Left forelimb (tissue), 1 donor: ENCODE measurements at places on chromosomes 7 and 10.
A peak's percentile ranks its signal among the peaks of the same experiment; 100 is the strongest.

- DNase-seq = peak; percentile 34
These were observed 153.5 kb downstream of the ZNF248 start for GRCh38 chr10:37703833-37704382.

GRCh38 chr10:90635111-90635765 lies 222.6 kb downstream of the HTR7 start:
- DNase-seq = no peak

DNA sequence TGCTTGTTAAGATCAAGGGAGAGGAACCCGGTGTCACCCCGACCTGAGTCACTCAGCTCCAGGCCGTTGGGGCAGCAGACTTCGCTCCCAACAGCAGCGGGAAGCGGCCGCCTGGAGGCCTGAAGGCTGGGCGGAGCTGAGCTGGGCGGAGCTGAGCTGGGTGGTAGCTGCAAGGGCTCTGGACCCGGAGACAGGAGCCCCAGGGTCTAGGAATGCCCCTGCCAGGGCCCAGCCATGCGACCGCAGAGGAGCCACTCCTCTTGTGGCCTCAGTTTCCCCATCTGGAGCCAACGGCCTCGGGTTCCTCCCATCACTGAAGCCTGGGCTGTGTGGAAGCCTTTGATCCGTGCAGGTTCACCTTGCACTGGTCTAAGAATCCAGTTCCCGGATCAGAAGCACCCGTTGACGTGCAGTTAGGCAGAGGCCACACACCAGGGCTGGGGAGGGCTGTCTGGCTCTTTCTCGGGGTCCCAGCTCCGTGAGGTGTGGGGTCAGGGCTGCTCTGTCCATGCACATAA lies 21.9 kb upstream of the DPYSL4 start:
- no peak for DNase-seq

DNA sequence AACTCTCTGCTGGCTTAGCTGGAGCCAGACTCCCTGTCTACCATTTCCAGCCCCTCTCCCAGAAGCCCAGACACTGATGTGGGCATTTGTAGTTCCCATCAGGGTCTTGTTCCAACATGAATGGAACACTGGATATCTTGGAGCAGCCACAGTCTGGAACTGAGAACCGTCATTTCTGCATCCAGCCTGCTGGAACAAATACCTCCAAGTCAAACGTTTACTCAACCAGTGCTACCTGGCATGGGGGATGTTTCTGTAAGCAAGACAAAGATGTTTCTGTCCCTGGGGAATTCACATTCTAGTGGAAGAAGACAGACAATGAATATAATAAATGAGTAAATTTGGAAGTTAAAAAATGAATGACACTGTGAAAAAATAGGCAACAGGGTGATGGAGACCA lies 70.8 kb upstream of the ZNF438 start:
- DNase-seq = no peak

- peak; percentile 84 for DNase-seq
These were observed 232.5 kb downstream of the SKIDA1 start for GRCh38 chr10:21292763-21293517.

GRCh38 chr10:36492590-36493515 lies 632.5 kb upstream of the ANKRD30A start:
- DNase-seq = no peak

DNA sequence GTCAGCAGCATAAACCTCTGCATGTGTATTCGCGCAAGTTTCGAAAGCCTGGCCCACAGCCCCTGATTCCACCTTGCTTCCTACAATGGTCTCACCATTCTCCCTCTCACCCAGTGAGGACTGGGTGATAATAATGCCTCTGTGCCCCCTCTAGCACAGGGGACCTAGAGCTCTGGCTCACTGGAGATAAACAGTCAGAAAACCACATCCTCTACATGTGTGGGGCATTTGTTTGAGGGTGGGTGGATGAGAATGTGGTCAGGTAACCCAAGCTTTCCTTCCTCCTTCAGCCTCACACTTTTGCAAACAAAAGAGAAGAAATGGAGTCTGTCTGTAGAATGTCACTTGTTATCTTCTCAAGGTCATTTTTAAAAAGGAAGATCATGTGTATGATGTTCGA lies 373.5 kb downstream of the KCNMA1 start:
- DNase-seq = no peak

- DNase-seq = no peak
These were observed 135.0 kb downstream of the ADAM22 start for GRCh38 chr7:88069093-88069492.

- DNase-seq = no peak
These were observed 374.2 kb upstream of the SEMA3A start for GRCh38 chr7:84568781-84569180.

DNA sequence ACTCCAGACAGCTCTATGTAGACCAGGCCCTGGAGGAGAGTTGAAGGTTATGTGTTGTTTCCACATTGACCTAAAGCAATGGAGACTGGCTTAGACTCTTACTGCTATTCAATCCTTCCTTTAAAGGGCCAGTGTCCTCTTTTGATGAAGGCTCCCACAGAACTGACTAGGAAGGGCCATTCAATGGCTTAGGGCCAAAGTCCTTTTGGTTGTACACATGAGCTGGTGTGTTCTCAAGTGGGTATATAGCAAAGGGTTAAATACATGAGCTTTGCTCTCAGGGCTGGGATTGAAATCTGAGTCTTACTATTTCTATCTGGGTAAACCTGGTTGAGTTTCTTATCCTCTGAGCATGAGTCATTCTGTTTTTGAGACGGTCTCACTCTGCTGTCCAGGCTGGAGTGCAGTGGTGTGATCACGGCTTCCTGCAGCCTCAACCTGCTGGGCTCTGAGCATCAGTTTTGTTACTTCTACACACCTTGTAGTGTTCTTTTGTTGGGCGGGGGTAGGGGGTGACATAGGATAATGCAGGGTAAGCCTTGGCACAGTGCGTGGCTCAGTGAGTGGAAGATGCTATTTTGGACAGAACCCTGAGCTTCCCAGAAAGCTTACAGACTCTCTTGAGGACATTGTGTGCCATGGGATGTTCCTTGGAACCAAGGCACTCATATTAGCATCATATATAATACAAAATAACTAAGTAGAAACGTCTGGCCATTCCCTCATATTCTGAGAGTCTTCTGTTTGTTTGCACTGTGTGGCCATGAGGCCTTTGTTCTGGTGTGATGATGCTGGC lies 90.1 kb downstream of the ABCC2 start:
- DNase-seq = no peak

DNA sequence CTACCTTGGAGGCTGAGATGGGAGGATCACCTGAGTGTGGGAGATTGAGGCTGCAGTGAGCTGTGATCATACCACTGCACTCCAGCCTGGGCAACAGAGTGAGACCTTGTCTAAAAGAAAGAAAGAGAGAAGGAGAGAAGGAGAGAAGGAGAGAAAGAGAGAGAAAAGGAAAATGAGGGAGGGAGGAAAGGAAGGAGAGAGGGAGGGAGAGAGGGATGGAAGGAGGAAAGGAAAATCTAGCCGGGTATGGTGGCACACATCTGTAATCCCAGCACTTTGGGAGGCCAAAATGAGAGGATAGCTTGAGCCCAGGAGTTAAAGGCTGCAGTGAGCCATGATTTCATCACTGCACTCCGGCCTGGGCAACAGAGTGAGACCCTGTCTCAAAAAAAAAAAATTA lies 42.9 kb upstream of the GTF2IRD1 start:
- no peak for DNase-seq

- DNase-seq = no peak
These were observed 53.0 kb downstream of the TMEM229A start for GRCh38 chr7:123979876-123980275.

DNA sequence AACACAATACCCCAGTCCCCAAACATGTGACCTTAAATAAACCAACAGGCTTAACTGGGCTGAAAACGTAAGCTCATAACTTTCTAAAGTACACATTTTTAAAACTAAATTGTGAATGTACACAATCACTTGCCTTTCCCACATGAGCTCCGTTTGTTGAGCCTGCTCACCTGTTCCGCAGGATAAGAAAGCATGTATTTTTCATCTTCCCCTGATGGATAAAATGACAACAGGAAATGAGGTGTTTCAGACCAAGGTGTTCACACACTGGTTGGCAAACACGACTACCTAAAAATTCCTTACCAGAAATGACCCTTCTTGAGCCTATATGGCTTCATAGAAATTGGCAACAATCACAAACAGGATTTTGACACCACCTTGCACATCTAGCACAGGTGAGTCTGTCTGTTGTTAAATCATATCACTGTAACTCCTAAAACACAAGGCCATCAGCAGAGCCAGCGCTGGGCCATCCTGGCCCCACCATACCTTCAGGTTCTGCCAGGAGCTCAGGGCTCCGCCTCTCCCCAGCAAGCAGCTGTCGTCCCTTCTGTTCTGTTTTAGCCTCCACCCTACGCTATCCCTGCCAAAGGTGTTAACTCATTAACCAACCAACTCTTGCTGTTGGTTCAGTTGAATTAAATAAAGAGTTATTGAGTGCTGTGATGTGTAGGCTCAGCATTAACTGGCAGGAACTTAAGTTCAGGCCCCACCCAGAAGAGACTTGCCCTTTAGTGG lies 73.6 kb upstream of the RNF32 start:
- no peak for DNase-seq

GRCh38 chr7:90759710-90760109 lies 163.6 kb downstream of the CDK14 start:
- DNase-seq = no peak

DNA sequence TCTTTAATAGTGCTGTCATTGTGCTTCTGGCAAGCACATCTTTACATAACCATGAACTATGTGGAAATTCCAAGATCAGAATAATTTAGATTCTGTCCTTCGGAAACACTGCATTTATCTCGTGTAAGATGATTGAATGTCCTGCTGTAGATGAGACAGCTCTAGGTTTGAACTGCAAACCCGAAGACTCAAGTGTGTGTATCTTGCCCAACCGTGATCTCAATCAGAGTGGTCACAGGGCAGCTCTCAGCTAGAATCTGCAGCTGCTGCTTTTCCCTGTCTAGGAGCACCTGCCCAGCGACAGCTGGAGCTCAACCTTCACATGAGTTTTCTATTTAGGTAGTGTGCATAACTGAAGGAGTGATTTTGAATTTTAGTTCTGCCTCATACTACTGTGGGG lies 17.5 kb upstream of the KIF20B start:
- no peak for DNase-seq

- no peak for DNase-seq
These were observed 5.1 kb downstream of the ITPRIP start for GRCh38 chr10:104333032-104333727.

DNA sequence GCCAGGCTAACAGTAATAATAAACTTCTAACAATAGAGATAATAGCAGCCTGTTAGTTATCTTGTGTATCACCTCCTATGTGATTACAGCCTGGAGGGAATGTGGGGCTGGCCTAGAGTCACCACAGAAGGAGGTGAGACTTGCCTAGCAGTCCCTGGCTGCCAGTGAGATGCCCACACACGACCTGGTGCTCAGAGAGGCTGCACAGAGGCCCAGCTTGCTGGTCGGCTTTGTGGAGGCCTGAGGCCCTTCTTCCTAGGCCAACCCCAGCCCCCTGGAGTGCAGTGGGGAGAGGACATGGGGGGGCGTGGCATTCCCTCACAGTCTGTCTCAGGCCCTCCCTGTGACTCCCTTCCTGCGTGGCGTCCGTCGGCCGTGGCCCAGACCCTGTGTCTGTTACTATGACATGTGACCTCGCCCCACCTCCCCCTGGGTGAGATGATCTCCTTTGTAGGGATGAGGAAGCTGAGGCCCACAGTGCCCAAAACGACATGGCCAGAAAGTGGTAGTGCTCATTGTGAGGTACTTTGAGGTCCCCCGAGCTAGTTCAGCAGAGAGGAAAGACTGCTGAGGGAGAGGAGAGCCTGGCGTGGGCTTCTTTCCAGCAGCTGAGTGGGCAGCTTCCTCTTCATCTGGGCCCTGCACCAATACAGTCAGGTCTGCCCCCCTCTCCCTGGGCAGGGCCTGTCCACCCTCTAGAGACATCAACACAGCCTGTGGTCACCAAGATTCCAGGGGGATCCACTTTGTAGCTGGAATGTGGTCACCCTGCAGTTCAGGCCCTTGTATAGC lies 29.7 kb downstream of the UNC5B start:
- no peak for DNase-seq

- no peak for DNase-seq
These were observed 80.5 kb downstream of the TNS3 start for GRCh38 chr7:47501406-47501805.

DNA sequence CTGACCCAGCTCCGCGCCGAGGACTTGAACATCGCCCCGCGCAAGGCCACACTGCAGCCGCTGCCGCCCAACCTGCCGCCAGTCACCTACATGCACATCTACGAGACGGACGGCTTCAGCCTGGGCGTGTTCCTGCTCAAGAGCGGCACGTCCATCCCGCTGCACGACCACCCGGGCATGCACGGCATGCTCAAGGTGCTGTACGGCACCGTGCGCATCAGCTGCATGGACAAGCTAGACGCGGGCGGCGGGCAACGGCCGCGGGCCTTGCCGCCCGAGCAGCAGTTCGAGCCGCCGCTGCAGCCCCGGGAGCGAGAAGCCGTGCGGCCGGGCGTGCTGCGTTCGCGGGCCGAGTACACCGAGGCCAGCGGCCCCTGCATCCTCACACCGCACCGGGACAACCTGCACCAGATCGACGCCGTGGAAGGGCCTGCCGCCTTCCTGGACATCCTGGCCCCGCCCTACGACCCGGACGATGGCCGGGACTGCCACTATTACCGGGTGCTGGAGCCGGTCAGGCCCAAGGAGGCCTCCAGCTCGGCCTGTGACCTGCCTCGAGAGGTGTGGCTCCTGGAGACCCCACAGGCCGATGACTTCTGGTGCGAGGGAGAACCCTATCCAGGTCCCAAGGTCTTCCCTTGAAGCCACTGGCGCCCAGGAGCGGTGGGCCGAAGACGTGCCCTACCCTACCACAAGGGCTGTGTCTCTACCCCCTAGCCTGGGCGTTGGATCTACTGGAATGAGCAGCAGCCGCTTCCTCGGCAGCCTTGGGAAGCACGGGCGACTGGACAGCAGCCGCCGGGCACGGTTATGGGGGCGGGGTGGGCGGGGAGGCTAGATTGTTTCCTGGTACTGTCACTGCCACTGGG lies 945 bp downstream of the ADO start:
- no peak for DNase-seq

DNA sequence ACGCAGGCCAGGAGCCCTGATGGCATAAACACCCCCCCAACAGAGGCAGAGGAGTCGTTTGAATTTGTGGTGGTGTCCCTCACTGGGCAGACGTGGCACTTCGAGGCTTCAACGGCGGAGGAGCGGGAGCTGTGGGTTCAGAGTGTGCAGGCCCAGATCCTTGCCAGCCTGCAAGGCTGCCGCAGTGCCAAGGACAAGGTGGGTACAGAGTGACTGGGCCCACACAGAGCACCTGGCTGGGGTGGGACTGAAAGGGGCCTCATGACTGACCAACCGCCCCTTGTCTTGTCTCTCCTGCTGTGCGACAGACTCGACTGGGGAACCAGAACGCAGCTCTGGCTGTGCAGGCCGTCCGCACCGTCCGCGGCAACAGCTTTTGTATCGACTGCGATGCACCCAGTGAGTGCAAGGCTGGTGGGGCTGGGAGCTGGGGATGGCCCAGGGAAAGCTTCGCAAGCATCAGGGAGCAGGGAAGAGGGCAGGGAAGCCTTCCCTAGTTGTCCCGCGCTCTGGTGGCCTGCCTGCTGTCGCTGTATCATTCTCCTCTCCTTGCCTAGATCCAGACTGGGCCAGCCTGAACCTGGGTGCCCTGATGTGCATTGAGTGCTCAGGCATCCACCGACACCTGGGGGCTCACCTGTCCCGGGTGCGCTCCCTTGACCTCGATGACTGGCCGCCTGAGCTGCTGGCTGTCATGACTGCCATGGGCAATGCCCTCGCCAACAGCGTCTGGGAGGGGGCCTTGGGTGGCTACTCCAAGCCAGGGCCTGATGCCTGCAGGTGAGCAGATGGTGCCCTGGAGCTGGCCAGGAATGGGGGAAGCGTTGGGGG lies 25.4 kb downstream of the GBX1 start:
- DNase-seq = no peak
